ENCODE measurements at places on chromosomes 1 and 21.

GRCh38 chr1:85611425-85611824 lies 30.9 kb downstream of the CCN1 start:
- DNase-seq = no peak

GRCh38 chr1:228358039-228358763 lies 48.4 kb downstream of the TRIM11 start:
- no peak for DNase-seq

DNA sequence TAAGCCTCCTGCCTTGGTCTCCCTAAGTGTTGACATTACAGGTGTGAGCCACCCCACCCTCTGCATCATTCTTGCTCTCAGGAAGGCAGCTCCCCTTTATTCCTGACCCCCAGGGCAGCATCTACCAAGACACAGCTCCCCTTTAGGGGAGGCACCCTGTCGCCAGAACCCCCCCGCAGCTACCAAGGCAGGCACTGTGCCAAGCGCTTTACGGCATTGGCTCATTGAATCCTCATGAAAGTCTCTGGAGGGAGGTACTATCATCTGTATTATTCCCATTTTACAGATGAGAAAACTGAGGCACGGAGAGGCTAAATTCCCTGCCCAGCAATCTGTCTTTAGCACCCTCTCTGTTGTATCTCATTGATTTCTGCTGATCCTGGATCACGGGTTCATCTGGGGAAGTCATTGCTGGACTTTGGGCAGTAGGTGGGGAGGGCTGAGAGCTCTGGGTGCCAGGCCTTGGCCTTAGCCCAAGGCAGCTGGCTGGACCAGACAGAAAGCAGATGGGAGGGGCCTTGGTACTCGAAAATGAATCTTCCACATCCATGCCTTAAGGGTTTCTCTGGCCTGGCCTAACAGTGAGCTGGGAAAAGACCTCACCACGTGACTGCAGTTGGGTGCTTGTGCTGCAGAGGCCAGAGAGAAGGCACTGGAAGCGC lies 5.9 kb downstream of the PLOD1 start:
- DNase-seq = no peak

DNA sequence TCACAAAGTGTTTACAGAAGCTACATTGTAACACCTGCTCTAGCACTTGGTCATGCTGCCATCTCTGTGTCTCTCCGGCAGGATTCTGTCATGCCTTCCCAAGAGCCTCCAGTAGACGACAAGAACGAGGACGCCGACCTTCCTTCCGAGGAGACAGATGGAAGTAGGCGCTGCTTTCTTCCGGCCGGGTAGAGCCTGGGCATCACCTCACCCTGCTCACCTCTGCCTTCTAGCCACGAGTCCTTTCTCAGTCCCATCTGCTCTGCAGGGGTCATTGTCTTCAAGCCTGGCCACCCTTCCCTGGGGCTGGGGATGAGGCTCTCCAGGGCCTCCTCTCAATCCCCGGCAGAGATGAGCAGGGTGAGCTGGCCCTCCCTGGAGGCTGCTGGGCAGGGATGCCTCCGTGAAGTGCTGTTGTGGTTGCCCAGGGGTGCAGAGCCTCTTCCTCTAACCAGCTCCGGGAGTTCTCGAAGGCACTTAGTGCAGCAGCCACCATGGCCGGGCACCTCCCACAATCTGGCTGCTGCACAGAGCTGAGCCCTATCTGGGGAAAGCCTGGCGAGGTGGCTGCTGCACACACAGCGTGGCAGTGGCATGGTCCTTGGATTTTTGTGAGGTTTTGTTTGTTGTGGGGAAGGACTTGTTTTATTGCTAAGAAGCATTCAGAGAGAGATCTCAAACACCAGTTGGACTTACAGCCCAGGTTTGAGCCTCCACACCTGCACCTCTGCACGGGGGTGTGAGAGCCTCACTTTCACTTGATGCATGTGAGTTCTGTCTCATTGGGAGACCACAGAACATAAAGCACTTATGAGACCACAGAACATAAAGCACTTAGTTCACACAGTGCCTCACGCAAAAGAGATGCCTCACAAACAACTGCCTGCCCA lies 48.4 kb downstream of the FAAP20 start:
- DNase-seq = peak; percentile 31

DNA sequence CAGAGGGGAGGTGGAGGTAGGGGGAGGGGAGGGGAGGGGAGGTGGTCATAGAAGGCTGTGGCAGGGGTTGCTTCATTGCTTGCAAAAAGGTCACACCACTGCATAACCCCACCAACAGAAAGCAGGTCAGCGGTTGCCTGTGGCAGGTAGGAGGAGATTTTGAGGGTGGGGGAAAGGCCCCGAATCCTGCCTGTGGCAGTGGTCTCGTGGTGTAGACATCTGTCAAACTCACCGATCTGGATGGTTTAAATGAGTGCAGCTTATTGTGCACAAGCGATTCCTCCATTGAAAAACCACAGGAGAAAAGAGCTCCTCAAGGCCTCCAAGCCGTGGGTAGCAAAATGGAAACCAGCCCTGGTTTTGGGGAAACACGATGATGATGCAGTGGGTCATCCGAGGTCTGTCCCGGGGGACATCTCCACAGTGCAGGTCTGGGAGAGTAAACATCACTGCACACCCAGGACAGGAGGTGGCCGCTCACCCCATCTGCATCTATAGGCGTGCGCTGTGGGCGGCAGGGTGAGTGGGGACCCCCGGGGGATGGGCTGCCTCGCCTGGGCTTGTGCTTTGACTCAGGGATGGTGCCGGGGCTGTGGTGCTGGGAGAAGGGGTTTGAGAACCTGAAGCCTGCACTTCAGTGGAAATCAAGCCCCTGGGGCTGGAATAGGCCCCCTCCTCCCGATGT lies 112.3 kb downstream of the CRYAA start:
- no peak for DNase-seq

- DNase-seq = no peak
Measured at GRCh38 chr1:116226017-116226416, 114.8 kb downstream of the MAB21L3 start.

DNA sequence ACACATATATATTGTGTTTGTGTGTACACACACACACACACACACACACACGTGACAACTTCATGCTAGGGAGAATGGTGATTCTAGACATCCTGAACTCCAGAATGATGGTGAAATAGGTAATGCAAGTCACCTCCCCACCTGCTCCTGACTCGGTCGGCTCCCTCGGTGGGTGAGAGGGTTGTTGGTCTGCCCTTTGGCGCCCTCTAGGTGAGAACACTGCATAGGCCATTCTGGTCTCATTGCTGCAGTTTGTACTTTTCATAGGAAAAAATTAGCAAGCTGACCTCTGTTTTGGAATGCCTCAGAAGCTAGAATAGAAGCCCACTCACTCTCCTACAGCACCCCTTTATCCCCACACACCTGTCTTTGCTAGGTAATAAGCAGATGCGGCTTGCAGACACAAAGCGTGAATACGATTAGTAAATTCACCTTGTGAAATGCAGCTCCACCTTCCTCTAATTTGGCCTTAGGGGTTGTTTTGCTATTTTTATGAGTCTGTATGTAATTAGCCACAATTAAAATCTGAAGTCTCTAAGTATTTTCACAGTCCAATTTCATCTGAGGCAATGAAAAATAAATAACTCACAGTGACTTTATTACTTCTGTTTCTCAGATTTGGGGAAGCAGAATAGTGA lies 130.0 kb upstream of the KCNJ15 start:
- DNase-seq = peak; percentile 72

DNA sequence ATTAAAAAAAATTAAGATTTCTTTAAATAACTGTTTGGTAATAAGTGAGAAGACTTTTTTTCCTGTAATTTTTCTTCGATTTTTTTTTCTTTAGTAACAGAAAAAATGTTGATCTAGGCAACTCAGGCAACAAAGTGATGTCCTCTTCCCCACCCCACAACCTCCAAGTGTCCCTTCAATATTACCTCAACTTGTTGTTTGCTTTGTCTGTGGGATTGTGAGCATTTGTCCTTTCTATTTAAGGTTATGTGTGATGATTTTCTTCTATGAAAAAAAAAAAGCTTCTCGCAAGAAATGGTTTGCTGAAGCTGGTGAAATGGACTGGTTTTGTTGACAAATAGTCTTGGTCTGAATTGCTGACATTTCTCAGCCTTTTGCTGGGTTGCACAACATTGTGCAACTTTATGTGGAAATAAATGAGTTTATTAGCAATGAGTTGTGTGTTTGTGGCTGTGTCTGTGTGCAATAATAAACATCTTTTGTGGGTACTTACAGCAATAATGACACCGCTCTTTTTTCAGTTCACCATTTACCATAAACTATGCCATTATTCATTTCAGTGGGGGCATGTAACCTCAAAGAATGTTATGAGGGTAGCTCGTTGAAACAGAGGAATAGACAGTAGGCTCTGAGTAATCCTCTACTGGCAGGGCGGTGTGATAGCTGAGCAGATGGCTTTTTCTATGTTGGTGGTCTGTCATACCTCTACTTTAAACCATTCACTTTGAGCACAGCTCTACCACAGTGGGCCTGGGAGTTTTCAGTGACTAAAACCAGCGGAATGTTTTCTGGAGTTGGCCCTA lies 218.4 kb downstream of the HLX start:
- DNase-seq = no peak

GRCh38 chr1:223741861-223742260 lies 29.5 kb downstream of the CAPN2 start:
- DNase-seq = no peak

All from activated naive CD4-positive, alpha-beta T cell treated with anti-CD3 and anti-CD28 coated beads for 36 hours (primary cell).